ENCODE measurements at places on chromosomes 3 and 15.

- no peak for DNase-seq
Measured at GRCh38 chr3:113227146-113227545, 15.8 kb downstream of the BOC start.

DNA sequence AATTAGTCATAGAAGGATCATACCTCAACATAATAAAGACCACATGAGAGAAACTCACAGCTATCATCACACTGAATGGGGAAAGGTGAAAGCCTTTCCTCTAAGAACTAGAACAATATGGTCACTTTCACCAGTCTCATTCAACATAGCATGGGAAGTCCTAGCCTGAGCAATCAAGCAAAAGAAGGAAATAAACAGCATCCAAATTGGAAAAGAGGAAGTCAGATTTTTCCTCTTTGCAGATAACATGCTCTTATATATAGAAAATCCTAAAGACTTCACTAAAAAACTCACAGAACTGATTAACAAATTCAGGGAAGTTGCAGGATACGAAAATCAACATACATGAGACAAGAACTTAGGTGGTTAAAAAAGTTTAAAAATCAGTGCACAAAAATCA is 24.7 kb downstream of the MAP3K13 start:
- no peak for DNase-seq

DNA sequence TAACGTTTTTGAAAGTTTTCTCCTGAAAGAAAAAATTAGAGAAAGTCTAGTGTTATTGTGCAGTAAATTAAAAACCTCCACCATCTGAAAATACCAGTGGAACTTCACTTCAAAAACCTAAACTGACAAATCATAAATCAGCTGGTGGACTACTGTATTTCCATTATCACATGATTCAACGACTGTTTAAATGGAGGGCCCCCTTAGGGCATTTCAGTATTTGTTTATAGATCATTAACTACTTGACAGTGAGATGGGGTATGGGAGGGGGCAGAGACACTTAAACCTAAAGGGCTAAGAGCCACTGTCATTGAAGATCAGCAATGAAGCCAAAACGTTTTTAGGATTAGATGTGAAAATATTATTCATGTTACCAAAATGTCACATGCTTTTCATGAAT is 8.8 kb upstream of the C15orf61 start:
- DNase-seq, result no peak

DNA sequence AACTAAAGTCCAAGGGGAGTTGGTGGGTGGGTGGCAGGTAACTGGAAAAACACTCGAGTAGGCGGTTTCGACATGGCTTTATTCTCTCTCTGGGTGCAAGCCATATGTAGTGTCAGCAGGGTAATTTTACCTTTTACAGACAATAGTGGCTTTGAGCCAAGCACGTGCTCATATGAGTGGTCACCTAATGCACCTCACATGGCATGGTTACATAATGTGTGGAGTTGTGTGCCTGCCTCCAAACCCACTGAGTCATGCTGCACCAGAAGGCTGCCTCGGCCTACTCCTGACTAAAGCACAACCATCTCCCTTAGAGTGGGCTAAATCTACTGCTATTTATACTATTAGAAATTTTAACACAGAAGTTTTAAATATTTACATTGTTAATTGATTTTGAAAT is 16.5 kb downstream of the CCRL2 start:
- no peak for DNase-seq

GRCh38 chr3:37096975-37097374 is 77.4 kb downstream of the LRRFIP2 start:
- DNase-seq, result no peak

DNA sequence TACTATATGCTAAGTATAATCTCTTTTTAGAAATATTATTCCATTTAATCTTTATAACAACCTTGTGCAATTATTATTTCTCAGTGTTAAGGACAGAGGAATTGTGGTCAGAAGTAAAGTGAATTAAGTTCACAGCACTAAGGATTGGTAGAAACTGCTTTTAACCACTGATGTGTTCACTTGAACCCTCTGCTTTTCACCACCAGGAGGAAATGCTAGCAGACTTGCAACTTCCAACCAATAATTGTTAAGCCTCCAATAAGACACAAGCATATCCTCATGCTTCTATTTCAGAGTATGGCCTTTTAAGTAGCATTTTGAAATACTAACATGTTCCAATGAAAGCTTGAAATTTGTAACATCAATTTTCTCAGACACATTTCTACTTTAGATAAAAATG is 527.4 kb downstream of the SI start:
- DNase-seq, result no peak

- DNase-seq, result no peak
Measured at GRCh38 chr3:14761121-14761672, 57.6 kb upstream of the FGD5 start.

- DNase-seq, result no peak
Measured at GRCh38 chr3:48688032-48688736, 2.5 kb upstream of the NCKIPSD start.

GRCh38 chr3:64972793-64973192 is 285.0 kb upstream of the ADAMTS9 start:
- no peak for DNase-seq

DNA sequence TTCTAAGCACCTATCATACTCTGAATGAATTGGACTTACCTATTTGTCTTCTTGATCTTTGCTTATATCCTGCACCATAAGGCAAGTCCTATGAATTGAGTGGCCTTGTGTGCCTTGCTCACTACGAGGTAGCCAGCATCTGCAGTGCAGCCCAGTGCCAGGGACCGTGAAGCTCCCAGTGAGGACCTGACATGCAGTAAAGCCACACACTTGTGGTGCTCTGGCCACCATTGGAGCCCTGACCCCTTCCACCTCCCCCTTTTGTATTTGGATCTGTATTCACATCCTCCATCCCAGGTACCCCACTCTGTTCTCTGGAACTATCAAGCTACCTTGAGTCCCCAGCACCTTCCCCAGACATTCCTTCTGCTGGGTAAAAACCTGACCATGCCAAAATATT is 52.1 kb downstream of the BSN start:
- DNase-seq, result no peak

GRCh38 chr3:126130081-126130855 is 46.3 kb upstream of the SLC41A3 start:
- no peak for DNase-seq

- no peak for DNase-seq
Measured at GRCh38 chr3:107661447-107662123, 138.8 kb downstream of the BBX start.

- DNase-seq, result no peak
Measured at GRCh38 chr15:86362555-86362954, 282.9 kb downstream of the AGBL1 start.

- no peak for DNase-seq
Measured at GRCh38 chr3:101817992-101818391, 31.3 kb upstream of the NFKBIZ start.

- DNase-seq, result no peak
Measured at GRCh38 chr3:59443618-59444293, 393.9 kb upstream of the CFAP20DC start.

GRCh38 chr15:53576841-53577240 is 182.6 kb downstream of the WDR72 start:
- DNase-seq, result no peak

DNA sequence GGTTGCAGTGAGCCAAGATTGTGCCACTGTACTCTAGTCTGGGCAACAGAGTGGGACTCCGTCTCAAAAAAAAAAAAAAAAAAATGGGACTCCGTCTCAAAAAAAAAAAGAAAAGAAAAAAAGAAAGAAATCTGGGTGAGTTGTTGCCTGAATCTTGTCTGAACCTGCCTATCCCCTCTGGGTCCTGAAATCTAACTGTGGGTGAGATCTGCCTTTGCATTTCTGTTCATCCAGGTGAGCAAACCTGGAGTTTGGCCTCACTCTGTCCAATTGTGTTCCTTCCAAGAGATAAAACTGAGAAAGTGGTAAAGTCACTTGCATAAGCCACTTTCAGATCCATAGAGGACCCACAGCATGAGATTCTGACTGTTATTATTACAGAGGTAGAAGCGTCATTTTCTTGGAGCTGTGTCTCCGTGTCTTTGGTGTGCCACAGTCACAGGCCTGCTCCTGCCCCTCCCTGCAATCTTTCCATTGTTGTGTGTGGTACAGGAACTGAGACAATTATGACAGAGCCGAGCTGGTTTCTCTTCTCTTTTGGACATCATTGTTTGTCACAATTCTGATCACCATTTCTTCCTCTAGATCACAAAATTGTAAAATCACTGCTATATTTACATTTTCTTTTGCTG is 235.9 kb downstream of the LPP start:
- no peak for DNase-seq

DNA sequence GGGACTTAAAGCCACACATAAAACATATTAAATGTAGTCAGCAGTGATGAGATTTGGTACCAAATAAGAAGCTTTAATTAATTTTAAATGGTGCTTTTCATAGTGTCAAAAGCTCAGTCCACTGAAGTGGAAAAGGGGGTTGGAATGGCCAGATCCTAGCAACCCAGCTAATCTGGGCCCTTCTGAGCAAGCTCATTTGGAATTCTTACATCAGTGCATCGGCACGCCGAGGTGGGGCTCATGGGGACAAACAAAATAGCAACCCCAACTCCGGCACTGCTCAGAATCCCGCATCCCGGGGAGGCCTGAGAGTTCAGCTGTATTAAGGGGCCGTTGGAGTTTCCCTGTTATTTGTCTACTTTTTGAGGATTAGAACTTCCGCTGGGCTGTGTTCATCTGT is 526.4 kb downstream of the SOX2 start:
- DNase-seq, result peak; percentile 4

DNA sequence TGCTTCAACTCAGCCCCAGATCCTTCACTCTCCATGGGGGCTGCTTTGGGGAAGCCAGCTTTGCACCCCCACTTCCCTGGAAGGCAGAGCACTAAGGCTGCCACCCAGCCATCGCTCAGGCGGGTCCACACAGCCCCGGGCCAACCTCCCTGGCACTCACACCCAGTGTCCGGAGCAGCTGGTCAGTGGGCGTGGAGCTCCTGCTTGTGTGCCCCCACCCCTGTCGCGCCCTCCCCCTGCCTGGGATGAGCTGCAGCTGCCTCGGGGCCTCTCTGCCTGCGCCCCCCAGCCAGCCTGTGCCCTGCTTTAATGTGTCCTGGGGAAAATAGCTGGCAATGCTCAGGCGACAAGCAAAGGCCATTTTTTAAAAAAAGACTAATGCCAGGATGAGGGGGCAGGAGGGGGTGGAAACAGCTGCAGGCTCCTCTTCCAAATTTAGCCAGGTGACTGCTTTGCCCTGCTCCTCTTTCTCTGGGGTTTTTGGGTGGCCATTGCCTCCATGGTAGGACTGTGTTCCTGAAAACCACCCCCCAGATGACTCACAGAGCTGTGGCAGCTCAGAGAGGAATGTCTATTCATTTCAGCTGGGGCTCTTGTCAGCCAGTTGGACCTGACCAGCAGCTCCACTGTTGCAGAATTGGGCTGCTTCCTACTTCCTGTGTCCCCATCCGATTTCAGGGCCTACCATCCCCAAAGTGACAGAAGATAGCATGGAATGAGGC is 65.0 kb downstream of the CEMIP start:
- peak; percentile 45 for DNase-seq

DNA sequence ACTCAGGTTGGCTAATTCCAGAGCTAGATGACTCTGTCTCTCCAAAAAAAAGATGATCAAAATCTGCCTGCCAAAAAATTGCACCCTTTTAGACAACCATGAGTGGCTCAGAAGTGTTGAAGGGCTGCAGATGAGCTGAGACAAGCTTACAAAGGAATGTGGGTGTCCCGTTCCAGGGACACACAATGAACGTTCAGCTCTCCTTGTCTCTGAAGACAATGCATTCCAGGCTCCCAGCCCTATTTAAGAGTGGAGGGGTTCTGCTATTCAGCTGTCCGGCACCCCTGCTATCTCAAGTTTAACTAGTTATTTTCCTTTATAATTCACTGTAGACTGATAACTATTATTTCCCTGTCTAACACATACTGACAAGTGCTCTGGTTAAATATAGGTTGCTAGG is 355.1 kb upstream of the WNT5A start:
- no peak for DNase-seq

DNA sequence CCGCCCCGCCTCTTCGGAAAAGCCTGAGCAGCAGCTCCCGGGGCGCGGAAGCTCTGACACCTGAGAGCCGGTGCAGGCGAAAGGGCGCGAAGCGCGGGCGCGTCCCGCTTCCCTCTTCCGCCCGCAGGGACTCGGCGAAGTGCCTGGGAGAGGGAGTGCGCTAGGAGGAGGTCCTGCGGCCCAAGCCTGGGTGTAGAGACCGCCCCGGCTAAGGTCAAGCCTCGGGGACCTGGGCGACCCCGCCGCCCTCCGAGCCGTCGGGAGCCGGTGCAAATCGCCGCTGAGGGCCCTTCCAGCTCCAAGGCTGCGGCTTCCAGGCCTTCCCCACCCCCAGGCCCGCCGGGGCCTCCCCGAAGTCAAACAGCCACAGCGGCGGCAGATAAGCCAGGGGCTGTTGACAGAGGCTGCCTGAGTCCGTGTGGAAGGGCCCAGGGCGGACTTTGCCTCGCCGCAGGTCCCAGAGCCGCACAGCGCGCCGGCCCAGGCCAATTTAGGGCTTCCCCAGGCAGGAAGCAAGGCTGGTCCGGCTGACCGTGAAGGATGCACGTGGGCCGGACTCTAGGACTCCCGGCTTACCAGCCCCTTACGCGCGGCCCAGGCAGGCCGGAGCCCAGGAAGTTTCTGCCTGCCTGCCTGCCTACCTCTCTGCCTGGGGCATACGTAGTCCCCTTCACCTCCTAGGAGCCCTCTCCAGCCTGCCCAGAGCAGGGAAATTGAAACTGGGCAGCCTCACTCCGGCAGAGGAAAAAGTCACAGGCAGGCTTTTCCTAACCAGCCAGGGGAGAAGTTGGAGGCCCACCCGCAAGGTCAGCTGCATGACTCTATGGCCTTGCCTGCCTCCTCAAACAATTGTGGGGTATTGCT is 2.3 kb downstream of the ITPKA start:
- no peak for DNase-seq

- DNase-seq, result no peak
Measured at GRCh38 chr15:99906793-99907192, 173.6 kb upstream of the LYSMD4 start.

- no peak for DNase-seq
Measured at GRCh38 chr3:7423036-7423435, 562.1 kb downstream of the GRM7 start.

- peak; percentile 7 for DNase-seq
Measured at GRCh38 chr3:178482981-178483380, 53.3 kb upstream of the KCNMB2 start.

DNA sequence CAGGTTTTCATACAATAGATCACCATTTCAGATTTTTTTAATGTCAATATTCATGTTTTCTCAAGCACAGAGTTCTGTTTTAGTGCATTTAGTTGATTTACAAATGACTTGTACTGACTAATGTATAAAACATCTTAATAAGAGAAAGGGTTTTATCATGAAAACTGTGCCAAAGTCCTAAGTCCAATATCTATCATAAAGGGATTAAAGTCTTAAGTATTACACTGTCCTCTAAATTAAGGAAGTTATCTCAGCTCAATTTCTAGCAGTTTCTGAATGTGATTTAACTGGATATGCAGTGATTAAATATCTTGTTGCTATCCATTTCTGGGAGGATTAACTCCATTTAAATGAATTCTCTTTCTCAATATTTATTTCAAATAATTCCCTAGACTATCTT is 381.1 kb upstream of the CNTN4 start:
- DNase-seq, result no peak

All from foreskin fibroblast (primary cell).